ENCODE measurements at places on chromosomes 5 and 9.
A peak's percentile ranks its signal among the peaks of the same experiment; 100 is the strongest.

DNA sequence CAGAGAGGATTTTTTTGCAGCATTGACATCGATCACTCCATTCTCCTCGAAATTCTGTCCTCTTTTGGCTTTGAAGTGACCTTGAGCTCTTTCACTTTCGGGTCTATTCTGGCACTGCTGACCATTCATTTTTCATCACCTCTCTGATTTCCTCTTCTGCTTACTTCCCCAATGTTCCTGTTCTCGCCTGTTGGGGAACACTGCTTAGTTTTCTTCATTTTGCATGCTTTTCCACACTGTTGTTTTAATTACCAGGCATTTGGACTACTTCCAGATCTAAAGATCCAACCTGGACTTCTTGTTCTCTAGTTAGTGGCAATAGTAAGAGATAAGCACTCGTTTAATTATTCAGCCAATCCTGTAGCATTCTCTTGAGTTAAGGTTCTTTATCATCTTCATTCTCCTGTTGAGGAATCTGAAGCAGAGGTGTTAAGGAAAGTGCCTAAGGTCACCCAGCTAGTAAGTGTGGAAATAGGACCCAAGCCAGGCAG lies 53.4 kb downstream of the MAN2A1 start:
- H3K4me1 ChIP-seq, result peaks cover 29% of the 10 kb centered on the region
- no peak overlapping the region for H3K4me3 ChIP-seq
- no peaks in the 10 kb centered on the region for H3K27me3 ChIP-seq
- no peak for DNase-seq

DNA sequence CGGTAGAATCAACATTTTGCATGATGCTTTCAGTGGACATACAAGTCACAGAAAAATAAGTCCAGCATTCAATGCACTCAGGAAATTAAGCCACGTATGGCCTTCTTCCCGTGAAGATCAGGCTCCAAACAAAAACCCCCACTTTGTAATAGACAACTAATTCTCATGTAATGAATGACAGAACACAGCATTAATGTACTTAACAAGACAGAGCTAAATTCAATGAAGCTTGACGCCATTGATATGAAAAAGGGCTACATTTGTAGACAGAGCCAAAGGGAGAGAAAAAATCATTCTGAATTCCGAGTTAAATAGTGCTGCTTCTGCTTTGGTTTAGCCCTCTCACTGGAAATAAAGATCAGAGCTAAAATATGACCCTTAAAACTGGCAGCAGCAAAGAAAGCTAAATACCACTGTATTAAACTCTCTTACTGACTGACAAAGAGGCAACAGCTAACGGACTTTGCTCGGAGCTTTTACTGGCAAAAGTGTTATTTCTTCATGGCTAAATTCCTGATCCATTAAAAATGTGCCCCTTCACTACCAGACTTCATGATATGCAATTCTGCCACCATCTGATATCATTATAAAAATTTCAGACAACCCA lies 250.5 kb downstream of the BNC2 start:
- H3K4me3 ChIP-seq, result no peak overlapping the region
- H3K36me3 ChIP-seq, result no peaks in the 10 kb centered on the region
- DNase-seq, result no peak

- H3K27ac ChIP-seq, result no peak overlapping the region
- H3K27me3 ChIP-seq, result no peaks in the 10 kb centered on the region
- H3K4me1 ChIP-seq, result no peaks in the 10 kb centered on the region
- no peak overlapping the region for H3K4me3 ChIP-seq
- no peaks in the 10 kb centered on the region for H3K36me3 ChIP-seq
These were observed 55.3 kb upstream of the RAD23B start for GRCh38 chr9:107227774-107228173.

GRCh38 chr5:142540922-142541422 lies 144.9 kb downstream of the FGF1 start:
- H3K4me1 ChIP-seq, result peaks cover 20% of the 10 kb centered on the region
- H3K4me3 ChIP-seq, result no peak overlapping the region
- H3K27me3 ChIP-seq, result no peaks in the 10 kb centered on the region
- H3K27ac ChIP-seq, result no peak overlapping the region

DNA sequence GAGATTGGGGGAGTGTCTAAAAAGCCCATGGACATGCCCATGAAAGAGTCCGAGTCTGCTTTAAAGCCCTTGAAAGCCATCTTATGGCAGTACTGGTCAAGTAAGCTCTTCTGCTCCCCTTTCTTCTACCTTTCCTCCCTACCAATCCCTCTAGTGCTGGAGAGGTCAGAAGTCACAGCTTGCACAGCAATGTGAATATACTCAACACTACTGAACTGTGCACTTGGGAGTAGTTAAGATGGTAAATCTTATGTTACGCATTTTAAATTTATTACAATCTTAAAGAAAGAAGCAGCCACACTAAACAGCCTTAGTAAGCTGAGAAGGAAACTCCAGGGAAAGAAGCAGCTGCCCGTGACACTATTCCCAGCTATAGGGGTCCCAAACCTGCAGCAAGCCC lies 12.3 kb upstream of the TRAF1 start:
- H3K4me3 ChIP-seq, result no peak overlapping the region
- no peak overlapping the region for H3K27ac ChIP-seq
- no peaks in the 10 kb centered on the region for H3K36me3 ChIP-seq
- DNase-seq, result no peak

- DNase-seq, result no peak
- no peak overlapping the region for H3K4me3 ChIP-seq
- no peaks in the 10 kb centered on the region for H3K4me1 ChIP-seq
- no peaks in the 10 kb centered on the region for H3K36me3 ChIP-seq
- H3K27me3 ChIP-seq, result no peaks in the 10 kb centered on the region
- H3K27ac ChIP-seq, result no peak overlapping the region
These were observed 43.0 kb upstream of the CDH12 start for GRCh38 chr5:22896152-22896551.

DNA sequence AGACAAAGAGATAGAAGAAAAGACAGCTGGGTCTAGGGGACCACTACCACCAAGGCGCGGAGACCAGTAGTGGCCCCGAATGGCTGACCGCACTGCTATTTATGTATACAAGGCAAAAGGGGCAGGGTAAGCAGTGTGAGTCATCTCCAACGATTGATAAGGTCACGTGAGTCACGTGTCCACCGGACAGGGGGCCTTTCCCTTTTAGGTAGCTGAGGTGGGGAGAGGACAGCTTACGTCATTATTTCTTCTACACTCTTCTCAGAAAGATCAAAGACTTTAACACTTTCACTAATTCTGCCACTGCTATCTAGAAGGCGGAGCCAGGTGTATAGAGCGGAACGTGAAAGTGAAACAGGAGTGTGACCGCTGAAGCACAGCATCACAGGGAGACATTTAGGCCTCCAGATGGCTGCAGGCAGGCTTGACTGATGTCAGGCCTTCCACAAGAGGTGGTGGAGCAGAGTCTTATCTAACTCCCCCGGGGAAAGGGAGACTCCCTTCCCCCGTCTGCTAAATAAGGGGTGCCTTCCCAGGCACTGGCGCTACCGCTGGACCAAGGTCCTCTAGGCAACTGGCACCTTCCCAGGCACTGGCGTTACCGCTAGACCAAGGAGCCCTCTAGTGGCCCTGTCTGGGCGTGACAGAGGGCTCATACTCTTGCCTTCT lies 6.1 kb upstream of the PRR16 start:
- peak overlapping the region; percentile 31 for H3K4me3 ChIP-seq
- H3K27me3 ChIP-seq, result no peaks in the 10 kb centered on the region
- H3K36me3 ChIP-seq, result no peaks in the 10 kb centered on the region
- no peak overlapping the region for H3K27ac ChIP-seq
- no peak for DNase-seq

DNA sequence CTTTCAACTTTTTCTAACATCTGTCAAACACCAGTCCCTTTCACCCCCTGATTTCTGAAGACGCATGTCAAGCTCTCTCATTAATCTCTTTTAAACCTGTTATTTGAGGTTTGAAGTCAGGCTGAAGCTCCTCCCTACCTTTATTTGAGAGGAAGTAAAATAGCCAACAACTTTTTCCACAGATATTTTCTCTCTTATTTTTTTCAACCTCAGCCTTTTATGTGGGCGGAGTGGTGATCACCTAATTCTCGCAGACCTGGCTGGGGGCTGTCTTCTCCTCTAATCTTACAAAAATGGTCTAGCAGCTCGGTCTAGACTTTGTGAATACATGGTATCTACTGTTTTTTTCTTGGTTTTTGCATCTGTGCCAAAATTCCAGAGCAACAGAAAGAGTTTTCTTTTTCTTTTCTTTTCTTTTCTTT lies 395.7 kb upstream of the ACTBL2 start:
- no peak overlapping the region for H3K4me3 ChIP-seq
- H3K27me3 ChIP-seq, result no peaks in the 10 kb centered on the region
- H3K36me3 ChIP-seq, result no peaks in the 10 kb centered on the region
- H3K27ac ChIP-seq, result no peak overlapping the region
- no peak for DNase-seq

GRCh38 chr9:16833296-16833835 lies 37.1 kb downstream of the BNC2 start:
- H3K27me3 ChIP-seq, result no peaks in the 10 kb centered on the region
- H3K4me3 ChIP-seq, result no peak overlapping the region
- no peak for DNase-seq
- H3K27ac ChIP-seq, result no peak overlapping the region
- peaks cover 18% of the 10 kb centered on the region for H3K4me1 ChIP-seq

- no peaks in the 10 kb centered on the region for H3K4me1 ChIP-seq
- DNase-seq, result no peak
- no peaks in the 10 kb centered on the region for H3K27me3 ChIP-seq
- H3K4me3 ChIP-seq, result no peak overlapping the region
- H3K27ac ChIP-seq, result no peak overlapping the region
- no peaks in the 10 kb centered on the region for H3K36me3 ChIP-seq
These were observed 317.6 kb downstream of the CWC27 start for GRCh38 chr5:65086234-65086890.

All from vagina (tissue), 2 donors.